NCI-H1694 treated with DMSO at 0.1 percent for 48 hours (cell line): ENCODE measurements at places on chromosomes 5 and 9.

- peak; percentile 89 for DNase-seq
Measured at GRCh38 chr5:141747152-141748141, 65.4 kb upstream of the ARAP3 start.

DNA sequence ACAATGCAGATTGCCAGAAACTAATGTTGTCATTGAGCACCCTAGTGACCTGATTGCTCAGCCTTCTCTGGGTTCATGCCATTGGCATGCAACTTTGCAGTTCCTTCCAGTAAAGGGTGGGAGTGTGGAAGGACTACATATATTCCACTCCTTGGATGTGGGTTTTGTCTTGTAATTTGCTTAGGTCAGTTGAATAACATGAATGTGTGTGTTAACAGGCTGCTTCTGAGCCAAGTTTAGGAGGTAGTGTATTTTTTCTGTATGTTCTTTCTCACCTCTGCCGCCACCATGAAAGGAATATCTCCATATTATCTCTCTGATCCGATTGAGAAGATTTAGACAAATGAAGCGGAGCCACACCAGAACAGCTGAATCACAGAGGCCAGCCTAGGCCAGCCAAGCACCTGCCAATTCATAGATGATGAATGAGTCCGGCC is 1929.6 kb upstream of the CDH6 start:
- no peak for DNase-seq

DNA sequence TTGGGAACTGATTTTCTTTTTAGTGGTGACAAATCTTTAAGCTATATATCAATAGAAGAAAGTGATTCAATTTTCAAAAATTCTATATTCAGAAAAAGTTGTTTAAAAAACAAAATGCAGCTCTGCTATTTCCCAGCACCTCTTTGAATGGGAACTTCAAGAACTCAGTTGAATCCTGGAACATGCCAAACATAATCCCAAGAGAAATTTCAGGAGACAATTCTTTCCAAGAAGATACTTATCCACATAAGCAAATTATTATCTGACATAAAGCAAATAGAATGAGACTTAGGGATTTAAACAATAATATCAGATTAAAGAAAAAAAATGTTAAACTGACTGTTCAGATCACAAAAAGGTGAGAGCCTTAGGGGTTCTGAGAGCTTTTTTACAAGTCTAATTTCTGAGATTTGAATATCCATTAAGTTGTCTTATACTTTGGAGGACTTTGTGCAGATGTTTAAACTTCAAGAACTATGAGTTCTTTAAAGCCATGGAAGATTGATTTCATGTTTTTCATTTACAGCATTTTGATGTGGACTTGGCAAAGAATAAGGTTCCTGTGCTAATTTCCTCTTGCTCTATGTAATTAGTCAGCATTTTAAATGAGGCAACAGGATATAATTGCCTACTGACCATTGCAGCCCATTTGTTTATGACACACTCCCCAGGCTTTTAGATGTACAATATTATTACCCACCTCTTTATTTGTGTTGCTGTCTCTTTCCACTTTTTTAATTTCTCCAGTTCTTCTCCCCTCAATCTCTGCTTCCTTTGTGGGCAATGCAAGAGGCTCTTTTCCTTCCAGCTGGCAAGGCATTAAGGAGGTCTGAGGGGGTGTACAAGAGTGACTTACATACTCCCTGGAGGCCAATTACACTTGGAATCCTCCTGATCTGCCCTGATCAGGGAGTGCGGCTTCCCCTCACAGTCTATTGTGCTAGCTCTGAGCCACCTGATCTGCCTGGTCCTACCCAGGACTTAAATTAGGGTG is 419.1 kb downstream of the NR2F1-AS1 start:
- no peak for DNase-seq

DNA sequence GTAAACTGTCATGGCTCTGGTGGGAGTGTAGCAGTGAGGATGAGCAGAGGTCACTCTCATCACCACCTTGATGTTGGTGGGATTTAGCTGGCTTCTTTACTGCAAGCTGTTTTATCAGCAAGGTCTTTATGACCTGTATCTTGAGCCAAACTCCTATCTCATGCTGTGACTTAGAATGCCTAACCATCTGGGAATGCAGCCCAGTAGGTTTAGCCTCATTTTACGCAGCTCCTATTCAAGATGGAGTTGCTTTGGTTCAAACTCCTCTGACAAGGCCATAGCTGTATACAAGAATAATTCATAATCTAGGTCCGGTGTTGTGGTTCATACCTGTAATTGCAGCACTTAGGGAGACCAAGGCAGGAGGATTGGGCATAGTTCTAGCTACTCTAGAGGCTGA is 85.1 kb downstream of the ARRDC3 start:
- DNase-seq = no peak

- DNase-seq = no peak
Measured at GRCh38 chr9:6880626-6881025, 122.9 kb downstream of the KDM4C start.

GRCh38 chr5:170348137-170348633 is 41.0 kb downstream of the KCNMB1 start:
- DNase-seq = no peak

DNA sequence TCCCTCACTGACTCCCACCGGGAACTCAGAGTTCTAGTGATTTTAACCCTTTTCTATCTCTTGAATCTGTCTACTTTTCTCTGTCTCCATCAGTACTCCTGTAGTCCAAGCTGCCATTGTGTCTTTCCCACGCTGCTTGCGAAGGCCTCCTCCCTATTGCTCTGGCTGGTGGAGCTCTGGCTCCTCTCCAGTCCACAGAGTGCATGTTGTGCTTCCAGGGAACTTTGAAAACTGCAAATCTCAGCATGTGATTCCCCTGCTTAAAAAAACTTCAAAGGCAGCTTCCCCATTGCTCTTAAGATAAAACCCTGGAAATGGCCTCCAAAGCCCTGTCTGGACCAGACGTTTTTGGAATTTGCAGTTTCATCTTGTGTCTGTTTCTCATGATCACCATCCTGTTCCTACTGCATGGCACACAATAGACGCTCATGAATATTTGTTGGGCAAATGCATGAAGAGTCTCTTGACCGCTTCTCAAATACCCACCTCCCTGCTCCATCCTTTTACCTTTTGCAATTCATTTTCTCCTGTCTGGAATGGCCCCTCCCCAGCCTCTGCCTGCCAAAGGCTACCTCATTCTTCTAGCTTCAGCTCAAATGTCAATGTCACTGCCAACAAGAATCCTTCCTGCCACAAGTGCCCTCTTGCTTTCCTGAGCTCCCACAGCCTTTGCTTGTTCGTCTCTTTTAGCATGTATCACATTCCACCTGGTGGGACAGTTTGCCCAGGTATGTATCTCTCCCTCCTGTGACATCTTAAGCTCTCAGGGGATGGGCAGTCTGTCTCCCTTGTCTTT is 293.2 kb downstream of the ARHGAP26 start:
- no peak for DNase-seq

GRCh38 chr5:6464441-6464840 is 15.8 kb downstream of the UBE2QL1 start:
- DNase-seq = no peak

DNA sequence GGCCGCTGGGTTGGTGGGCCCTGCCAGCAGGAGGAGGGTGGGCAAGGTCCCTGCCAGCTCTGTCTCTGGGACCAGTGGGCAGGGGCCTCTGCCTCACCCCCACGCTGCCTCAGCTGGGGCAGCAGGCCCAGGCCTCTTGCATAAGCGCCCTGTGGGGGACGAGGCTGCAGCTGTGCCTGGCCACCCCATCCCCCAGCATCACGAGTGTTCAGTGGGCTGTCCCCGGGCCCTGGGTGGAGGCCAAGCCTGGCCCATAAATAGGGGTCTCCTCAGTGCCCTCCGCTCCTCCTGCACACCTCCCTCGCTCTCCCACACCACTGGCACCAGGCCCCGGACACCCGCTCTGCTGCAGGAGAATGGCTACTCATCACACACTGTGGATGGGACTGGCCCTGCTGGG is at the start of gene PTGDS:
Gene PTGDS (plus strand): TSS at position 282 of the 400 bp plus-strand sequence. CDS start 75 bp downstream, at position 357.
- no peak for DNase-seq

DNA sequence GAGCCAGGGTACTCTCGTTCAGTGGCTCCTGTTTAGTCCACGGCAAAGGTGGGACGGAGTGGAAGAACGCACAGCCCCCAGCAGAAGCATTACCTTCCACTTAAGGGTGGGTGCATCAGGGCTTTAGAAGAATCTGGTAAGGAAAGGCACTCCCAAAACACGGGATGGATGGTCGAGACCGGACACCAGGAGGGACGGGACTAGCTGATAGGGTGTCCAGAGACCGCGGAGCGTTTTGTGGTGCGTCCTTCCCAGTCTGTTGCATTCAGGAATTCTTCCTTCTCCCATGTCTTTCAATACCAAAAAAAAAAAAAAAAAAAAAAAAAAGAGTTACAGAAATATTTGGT is 545 bp upstream of the CTSV start:
- DNase-seq = no peak

GRCh38 chr5:160312960-160313727 is 780 bp upstream of the CCNJL start:
- DNase-seq = no peak

DNA sequence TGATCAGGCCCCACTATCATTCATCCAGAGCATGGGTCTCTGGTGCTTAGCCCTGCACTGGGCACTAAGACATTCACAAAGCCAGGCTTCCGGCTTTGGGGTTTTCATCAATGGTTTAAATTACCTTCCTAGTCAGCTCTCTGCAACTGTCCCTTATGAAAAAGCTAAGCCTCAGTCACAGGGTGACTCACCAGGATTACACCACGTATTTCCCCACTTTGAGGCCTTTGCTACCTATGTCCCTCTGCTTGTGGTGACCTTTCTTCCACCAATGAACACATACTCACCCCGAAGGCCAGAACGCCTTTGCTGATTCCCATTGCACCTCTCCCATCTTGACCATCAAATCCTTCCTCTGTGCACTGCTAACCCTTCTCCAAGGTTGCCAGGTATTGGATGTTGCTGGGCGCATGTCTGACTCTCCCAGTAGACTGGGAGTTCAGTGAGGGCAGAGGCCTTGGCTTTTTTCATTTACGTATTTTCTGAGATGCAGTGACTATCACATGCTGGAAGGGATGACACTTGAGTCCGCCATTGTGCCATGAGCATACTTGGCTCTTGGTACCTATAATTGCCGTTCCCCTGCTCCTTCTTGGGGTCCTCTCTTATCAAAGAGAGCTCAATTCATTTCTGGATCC is 58.7 kb upstream of the TNFSF8 start:
- DNase-seq = no peak

DNA sequence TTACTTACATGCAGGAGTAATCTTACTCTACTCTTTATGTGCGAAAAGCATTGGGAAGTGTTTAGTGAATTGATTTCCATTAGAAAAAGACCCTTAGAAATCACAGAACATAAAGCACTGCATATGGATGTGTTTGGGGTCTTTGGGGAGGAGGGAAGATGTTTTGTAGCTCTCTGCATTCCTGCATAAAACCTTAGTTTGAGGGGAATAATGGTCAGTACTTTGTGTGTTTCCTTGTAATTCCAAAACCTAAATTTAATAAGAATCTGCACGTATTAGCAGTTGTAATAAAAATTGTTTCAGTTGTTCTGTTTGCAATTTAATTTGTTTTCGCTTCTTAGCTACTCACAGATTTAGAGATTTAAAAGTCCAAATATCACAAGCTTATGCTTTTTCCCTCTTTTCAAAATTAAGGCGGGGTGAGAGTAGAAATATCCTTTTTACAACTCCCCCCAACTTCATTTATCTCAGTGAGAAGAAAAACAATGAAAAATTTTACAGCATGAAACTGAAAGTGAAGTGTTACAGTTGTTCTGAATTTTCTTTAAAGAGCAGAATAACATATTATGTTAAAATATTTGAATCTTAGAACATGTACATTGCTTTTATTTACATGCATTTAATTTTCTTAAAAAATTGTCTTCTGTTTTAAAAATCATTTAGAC is 143.8 kb downstream of the SMARCA2 start:
- DNase-seq = no peak
